ENCODE measurements at places on chromosomes 6 and 20.

GRCh38 chr6:55617272-55617671 is 38.3 kb upstream of the HMGCLL1 start:
- no peak for DNase-seq

DNA sequence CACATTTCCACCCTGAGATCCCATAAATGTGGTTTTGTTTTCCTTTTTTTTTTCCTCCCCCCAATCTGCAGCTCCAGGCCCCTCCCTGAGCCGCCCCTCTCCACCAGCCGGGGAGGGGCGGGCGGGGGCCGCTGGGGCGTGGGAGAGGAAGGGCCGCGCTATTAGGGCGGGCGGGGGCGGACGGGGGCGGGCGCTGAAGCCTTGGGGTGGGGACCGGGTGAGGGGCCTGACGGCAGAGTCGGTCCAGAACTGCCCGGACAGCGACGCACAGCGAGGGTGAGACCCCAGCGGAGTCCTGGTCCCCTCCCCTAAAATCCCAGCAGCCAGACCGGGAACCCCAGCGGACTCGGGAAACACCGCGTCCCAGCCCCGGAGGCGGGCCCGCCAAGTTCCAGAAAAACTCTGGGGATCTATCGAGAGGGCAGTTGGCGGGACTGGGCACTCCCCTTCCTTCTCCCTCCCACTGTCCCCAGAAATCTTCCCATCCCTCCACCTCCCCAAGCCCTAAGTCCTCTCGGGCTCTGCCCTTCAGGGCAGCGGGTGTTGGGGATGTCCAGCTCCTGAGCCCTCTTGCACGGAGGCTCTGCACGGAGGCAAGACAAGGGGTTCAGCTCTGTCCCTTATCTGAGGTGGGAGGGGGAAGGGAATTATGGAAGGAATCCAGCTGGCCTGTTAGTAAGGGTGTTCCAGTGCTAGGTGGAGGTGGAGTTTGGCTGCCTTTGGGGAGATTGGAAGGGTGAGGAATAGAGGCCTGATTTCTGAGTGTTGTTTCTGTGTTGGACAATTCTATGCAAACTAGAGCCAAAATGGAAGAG is at the start of gene PRICKLE4:
TSS of gene PRICKLE4 (plus strand) at position 232 of the 815 bp plus-strand sequence. CDS start 2,692 bp downstream, outside the sequence.
- no peak for DNase-seq

DNA sequence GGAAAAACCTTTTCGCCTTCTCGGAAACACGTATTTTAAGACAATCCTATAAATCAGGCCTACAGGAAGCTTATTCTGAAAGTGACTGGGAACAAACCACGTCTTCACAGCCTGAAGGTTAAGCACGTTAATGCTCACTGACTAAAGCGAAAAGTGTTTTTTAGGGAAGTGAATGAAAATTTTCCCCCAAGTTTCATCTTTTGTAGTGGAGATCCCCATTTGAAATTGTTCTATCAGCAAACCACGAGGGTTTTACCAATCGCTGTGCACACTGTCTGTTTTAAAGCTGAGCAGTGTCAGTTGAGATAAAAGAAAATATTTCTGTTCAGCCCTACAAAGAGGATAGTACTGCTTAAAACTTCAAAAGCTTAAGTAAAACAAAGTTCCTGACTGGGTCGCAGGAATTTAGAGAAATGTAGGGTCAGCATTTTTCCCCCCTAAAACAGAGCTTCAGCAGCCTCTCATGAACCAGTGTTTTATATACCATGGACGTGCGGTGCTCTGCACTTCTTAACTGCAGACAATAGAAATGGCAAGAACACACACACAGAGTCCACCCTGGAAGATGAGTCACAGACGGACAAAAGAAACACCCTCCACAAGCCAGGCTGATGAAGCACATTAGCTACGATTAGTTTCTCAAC is 34.9 kb downstream of the SLC22A23 start:
- DNase-seq, result no peak

GRCh38 chr6:127854009-127854408 is 46.8 kb downstream of the THEMIS start:
- no peak for DNase-seq

DNA sequence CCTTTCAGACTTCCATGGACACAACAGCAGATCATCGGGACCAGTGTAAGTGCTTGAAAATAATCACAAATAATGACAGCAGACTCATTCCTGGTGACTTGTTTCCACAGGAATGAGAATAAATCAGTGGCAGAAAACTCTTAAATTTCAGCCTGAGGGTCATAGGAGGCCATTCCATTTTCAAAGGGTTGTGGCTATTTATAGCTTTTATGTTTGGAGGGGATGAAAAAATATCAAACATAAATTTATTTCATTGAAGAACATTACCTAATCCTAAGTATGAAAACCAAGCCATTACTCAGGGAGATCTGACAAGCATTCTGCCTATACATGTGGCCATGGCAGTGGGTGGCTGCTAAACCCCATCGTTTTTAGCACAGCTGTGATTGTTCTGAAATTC is 173.6 kb upstream of the CNR1 start:
- DNase-seq, result no peak

DNA sequence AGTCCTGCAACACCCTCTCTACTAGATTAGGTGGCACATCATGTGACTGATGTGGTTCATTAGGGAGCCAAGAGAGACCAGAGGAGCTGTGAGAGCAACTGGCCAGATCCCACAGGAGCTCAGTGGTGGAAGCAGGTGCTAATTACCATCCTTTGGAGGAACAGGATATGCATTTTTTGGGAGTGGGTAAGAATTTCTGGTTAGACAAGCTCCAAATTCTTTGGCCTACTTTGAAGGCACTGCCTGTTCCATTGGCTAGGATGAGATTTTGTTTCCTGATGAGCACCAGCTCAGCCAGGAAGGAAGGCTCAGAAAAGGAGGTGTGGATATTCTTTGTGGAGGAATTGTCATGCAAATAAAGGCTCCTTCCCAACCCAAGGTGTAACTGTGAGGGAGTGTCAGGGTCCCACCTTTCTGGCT is 130.3 kb upstream of the BMP2 start:
- no peak for DNase-seq

GRCh38 chr6:21961226-21961625 is 335.6 kb downstream of the PRL start:
- DNase-seq, result no peak

GRCh38 chr6:148516617-148517016 is 174.0 kb downstream of the SASH1 start:
- no peak for DNase-seq

DNA sequence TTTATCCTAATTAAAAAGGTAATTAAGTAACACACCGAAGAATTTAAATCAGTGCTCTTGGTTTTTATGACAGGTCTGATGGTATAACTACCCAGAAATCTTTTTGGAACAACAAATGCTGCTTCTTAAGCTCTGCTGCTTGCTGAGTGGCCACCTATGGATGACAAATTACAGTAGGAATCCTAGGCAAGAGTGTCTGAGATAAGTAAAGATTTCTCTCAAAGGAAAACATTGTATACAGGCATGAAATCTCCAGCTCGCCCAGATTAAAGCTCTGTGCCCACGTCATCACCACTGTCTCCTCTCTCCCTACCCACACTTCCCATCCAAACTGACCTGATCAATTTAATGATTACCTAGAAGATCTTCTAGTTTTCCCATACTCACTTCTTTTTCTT is 1083.0 kb upstream of the MAP3K7 start:
- no peak for DNase-seq

GRCh38 chr6:120262354-120262753 is 912.8 kb upstream of the MAN1A1 start:
- no peak for DNase-seq

- DNase-seq, result no peak
Observed at GRCh38 chr6:124927806-124928205, 34.4 kb upstream of the RNF217 start.
